ENCODE measurements at places on chromosomes 7 and 10. TPM values are rescaled to one million over a fixed set of nuclear protein-coding genes. Genes with fewer than 3 reads are reported as not detected.
A peak's percentile ranks its signal among the peaks of the same experiment; 100 is the strongest.

DNA sequence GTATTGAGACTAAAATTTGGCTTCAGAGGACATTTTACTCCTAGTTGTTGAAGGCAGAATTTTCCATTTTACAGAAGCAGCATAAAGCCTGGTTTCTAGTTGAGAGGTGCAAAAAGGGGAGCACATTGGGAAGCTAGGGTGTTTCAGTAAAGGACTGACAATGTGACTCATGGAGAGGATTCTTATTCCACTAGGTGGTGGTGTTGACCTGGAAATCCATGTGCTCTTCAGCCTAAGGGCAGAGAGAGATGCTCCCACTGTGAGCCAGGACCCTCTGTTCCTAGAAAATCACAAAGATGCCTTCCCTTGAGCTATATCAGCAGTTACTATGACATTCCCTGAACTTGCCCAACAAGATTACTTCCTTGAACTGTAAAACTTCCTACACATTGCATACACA lies 687.8 kb downstream of the IPMK start:
- H3K27me3 ChIP-seq, result no peaks in the 10 kb centered on the region
- H3K27ac ChIP-seq, result no peak overlapping the region
- H3K4me1 ChIP-seq, result no peaks in the 10 kb centered on the region
- no peaks in the 10 kb centered on the region for H3K36me3 ChIP-seq

- no peaks in the 10 kb centered on the region for H3K4me1 ChIP-seq
- no peaks in the 10 kb centered on the region for H3K36me3 ChIP-seq
- no peak for DNase-seq
- no peak overlapping the region for H3K4me3 ChIP-seq
Observed at GRCh38 chr7:26954951-26955350, 90.6 kb upstream of the SKAP2 start.

GRCh38 chr10:110058212-110058611 lies 50.4 kb downstream of the ADD3 start:
- DNase-seq, result no peak
- no peaks in the 10 kb centered on the region for H3K27me3 ChIP-seq
- no peaks in the 10 kb centered on the region for H3K36me3 ChIP-seq
- H3K27ac ChIP-seq, result peak overlapping the region; percentile 66
- H3K4me3 ChIP-seq, result peak overlapping the region; percentile 63

DNA sequence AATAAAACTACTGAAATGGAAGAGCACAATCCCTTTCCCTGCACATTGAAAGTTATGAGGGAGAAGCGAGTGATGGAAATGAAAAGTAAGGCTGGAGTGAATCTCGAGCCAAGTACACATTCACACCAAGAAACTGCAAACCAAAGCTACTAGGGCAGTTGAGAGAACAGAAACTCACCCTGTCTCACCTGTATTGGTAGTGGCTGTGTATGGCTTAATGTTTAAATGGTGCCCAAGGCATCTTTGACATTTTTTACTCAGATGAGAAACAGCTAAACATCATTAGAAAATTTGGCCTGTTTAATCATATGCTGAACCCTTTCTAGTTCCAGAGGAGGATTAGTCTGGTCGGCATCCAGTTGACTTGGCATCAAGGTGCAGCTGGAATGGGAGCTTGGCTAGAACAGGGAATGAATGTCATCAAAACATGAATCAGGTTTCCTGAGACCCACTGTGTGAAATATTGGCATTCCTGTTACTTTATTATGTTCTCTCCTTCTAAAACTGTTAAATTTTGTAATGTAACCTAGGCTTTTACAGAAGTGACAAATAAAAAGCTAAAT lies 840.8 kb downstream of the GRM8 start:
- H3K27me3 ChIP-seq, result no peaks in the 10 kb centered on the region
- DNase-seq, result no peak
- no peak overlapping the region for H3K4me3 ChIP-seq
- H3K36me3 ChIP-seq, result no peaks in the 10 kb centered on the region
- H3K27ac ChIP-seq, result no peak overlapping the region

DNA sequence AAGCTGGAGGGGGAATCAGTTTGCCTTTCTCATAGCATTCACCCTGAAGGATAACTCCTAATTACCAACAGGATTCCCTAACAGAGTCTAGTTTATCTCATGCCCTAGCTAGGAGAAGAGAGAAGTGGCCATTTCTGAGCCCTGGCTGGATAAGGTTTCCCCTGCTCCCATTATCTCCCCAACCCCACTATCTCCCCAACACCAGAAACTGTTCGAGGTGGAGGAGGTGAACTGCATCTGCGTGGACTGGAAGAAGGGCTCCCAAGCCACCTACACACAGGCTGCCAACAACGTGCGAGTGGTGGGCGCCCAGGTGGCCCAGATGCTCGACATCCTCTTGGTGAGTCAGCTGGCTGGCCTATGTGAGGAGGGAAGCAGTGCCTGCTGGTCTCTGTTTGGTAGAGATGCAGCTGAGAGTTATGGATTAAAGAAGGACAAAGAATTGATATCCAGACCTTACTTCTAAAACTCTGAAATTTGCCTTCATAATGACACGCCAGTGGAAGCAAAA lies 3.8 kb downstream of the PNLIPRP1 start:
- H3K27me3 ChIP-seq, result no peaks in the 10 kb centered on the region
- H3K4me1 ChIP-seq, result no peaks in the 10 kb centered on the region
- no peak for DNase-seq
- no peak overlapping the region for H3K27ac ChIP-seq
- no peak overlapping the region for H3K4me3 ChIP-seq

DNA sequence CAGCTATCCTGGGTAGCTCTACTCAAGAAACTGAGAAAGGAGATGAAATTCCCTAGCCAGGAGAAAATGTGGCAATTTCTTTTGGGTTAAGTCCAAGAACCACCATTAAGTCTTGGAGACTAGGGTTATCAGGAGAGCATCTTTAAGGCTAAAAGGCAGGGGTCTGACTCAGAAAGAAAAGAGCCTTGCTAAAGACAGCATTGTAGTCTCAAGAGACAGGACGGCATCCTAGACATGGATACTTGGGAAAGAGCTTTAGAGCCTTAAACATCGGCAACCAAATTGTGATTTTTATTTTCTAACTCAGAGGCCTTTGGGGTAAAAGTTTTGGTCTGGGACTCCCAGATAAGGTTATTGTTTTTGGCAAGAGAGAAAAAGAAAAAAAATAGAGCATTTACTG lies 83.1 kb downstream of the FAS start:
- H3K27ac ChIP-seq, result no peak overlapping the region
- peaks cover 3% of the 10 kb centered on the region for H3K4me1 ChIP-seq
- DNase-seq, result no peak
- no peaks in the 10 kb centered on the region for H3K27me3 ChIP-seq

GRCh38 chr7:132393789-132394261 lies 182.4 kb downstream of the PLXNA4 start:
- H3K27me3 ChIP-seq, result no peaks in the 10 kb centered on the region
- H3K4me1 ChIP-seq, result peaks cover 16% of the 10 kb centered on the region
- H3K4me3 ChIP-seq, result no peak overlapping the region
- DNase-seq, result no peak

The CPA2 gene
- not detected for polyA plus RNA-seq

The FEZF1 gene
- polyA plus RNA-seq, result not detected

The IFIT1 gene
- 17.1 TPM for polyA plus RNA-seq

The GHRHR gene
- polyA plus RNA-seq, result not detected

The AGFG2 gene
- 1.8 TPM for polyA plus RNA-seq

All from CD14-positive monocyte (primary cell).